CD4-positive, alpha-beta memory T cell (primary cell): ENCODE measurements at places on chromosomes 5 and 9. TPM values are rescaled to one million over a fixed set of nuclear protein-coding genes. Genes with fewer than 3 reads are reported as not detected.
A peak's percentile ranks its signal among the peaks of the same experiment; 100 is the strongest.

DNA sequence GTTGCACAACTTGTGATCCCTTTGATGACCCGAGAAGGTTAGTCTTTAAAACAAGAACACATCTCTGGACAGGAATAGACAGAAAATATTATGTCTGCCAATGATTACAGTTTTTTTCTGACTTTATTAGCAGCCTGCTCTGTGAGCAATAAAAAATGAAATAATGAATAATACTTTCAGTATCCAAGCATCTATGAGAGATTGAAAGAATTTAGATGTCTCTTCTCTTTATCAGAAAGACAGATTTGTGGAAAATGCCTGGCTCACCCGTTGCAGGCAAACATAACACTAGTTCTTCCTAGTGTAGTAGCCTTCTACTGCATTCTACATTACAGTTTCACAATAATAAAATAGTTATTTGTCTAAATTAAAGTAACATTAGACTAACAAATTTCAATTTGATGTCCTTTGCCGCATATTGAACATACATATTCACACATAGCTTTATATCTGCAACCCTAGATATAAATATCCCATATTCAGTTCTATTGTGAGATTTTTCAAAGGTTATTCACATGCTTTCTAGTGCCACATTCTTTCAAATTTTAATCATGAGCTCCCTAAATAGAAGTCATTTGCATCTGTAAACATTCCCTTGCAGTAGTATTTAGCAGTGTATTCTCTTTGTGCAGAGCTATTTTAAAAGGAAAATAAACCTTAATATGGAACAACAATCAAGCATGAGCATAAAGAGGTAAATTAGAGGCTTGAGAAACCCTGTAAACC lies 267.3 kb downstream of the EFNA5 start:
- H3K4me1 ChIP-seq, result no peaks in the 10 kb centered on the region
- no peaks in the 10 kb centered on the region for H3K36me3 ChIP-seq
- DNase-seq, result no peak
- H3K4me3 ChIP-seq, result no peak overlapping the region

- no peak for DNase-seq
- no peak overlapping the region for H3K27ac ChIP-seq
- H3K4me1 ChIP-seq, result peaks cover 57% of the 10 kb centered on the region
Observed at GRCh38 chr9:134405527-134405926, 79.3 kb downstream of the RXRA start.

GRCh38 chr9:128026255-128026772 lies 40.8 kb downstream of the NAIF1 start:
- DNase-seq, result peak; percentile 95
- H3K36me3 ChIP-seq, result no peaks in the 10 kb centered on the region
- peaks cover 100% of the 10 kb centered on the region for H3K4me1 ChIP-seq
- peak overlapping the region; percentile 80 for H3K27ac ChIP-seq
- no peaks in the 10 kb centered on the region for H3K27me3 ChIP-seq

DNA sequence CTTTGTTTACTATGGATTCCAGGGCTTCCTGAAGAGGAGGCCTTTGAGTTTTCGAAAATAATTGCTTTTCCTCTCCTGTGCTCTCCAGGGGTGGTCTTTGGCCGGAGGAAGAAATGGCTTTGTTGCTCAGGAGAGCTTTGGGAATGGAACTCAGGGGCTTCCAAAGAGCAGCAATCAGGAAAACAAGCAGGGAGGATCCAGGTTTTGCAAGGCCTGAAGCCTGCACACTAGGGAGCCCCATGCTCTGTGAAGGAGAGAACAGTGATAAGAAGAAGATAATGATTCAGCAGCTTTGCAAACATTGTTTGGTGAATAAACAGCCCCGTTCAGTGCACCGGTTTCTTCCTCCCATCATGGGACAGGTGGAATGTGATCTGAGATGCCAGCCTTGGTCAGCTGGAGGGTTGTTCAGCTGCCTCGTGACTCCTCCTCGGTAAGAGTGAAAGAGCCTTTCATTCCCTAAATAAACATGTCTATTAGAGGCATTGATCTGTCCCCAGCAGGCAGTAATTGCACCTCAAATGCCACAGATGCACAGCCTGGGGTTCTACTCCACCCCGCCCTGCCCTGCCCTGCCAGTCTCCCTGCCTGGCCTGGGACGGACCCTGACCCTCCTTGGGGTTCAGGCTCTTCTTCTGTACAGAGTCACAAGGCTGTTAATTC lies 11.5 kb upstream of the ALDH1B1 start:
- no peak overlapping the region for H3K27ac ChIP-seq
- DNase-seq, result no peak
- no peaks in the 10 kb centered on the region for H3K4me1 ChIP-seq
- H3K36me3 ChIP-seq, result no peaks in the 10 kb centered on the region
- no peaks in the 10 kb centered on the region for H3K27me3 ChIP-seq

FBP2 gene
- total RNA-seq, result not detected

PCDHGA4 gene
- total RNA-seq, result 0.47 TPM
